ENCODE measurements at places on chromosomes 16 and 17. TPM values are rescaled to one million over a fixed set of nuclear protein-coding genes. Genes with fewer than 3 reads are reported as not detected.

The BLMH gene
- total RNA-seq: 47.3 TPM

The TNFRSF13B gene
- not detected for total RNA-seq

The MT4 gene
- not detected for total RNA-seq

The CSNK1D gene
- 116 TPM for total RNA-seq

DNA sequence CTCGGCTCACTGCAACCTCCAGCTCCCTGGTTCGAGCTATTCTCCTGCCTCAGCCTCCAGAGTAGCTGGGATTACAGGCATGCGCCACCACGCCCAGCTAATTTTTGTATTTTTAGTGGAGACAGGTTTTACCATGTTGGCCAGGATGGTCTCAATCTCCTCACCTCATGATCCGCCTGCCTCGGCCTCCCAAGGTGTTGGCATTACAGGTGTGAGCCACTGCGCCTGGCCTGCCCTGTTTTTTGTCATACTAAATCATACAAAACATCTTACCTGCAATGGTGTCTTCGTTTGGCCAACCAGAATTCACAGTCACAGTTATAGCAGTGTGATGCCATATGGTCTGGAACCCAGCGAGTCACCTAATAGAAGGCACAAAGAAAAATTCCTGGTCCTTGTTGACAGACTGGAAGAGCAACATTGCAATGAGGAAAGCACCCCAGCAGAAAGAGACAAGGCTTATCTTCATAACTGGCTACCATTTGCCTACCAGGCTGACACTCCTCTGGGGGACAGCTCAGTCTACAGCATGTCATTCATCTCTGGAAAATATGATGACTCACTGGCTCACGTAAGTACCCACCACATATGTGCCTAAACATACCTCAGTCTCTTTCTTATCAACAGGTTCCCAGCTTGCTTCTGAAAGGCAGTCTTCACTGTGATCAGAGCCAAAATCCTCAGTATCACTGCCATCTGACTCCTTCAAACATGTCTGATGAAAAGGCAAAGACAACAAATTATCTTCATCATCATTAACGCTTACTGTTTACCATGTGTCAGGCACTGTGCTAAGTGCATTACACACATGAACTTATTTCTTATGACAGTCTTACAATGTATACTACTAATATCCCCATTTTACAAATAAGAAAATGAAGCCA lies 4.3 kb upstream of the HSF5 start:
- peak overlapping the region; percentile 12 for H3K27ac ChIP-seq
- peaks cover 24% of the 10 kb centered on the region for H3K4me1 ChIP-seq
- H3K4me3 ChIP-seq: no peak overlapping the region
- DNase-seq: no peak
- H3K27me3 ChIP-seq: no peaks in the 10 kb centered on the region

DNA sequence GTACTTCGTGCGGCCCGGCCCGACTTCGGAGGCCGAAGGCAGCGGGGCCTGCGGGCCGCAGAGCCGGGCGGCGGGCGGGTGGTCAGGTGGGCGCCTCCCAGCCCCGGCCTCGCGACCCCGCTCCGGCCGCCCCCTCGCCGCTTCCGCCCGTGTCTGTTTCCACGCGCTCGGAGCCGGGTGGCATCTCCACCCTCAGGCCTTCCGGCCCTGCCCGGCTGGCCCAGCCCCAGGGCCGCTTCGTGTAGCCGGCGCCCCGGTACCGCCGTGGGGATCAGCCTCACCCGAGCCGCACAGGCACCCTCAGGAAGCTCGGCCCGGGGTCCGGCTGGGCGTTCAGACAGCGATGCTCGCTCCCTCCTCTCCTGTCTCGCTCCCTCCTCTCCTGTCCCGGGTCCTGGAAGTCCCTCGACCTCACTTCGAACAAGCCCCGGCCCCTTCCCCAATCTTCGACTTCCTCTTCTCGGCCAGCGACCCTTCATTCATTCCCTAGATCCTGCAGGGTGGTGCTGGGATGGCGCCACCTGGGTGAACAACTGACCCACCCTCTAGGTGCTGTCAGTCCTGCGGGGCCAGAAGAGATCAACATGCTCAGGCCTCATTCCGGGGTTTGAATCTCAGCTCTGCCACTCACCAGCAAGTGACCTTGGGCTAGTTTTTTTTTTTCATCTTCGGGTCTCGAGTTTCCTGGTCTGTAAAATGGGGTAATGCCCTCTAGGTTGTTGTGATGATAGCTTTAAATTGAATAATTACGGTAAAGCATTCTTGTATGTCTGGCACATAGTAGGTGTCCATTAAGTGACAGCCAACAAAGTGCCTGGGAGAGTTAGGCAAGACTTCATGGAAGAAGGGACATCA lies 610 bp downstream of the VPS4A start:
- no peaks in the 10 kb centered on the region for H3K27me3 ChIP-seq
- H3K27ac ChIP-seq: peak overlapping the region; percentile 90
- peak overlapping the region; percentile 94 for H3K4me3 ChIP-seq
- H3K36me3 ChIP-seq: peaks cover 37% of the 10 kb centered on the region
- H3K4me1 ChIP-seq: peaks cover 24% of the 10 kb centered on the region
- DNase-seq: peak; percentile 58

DNA sequence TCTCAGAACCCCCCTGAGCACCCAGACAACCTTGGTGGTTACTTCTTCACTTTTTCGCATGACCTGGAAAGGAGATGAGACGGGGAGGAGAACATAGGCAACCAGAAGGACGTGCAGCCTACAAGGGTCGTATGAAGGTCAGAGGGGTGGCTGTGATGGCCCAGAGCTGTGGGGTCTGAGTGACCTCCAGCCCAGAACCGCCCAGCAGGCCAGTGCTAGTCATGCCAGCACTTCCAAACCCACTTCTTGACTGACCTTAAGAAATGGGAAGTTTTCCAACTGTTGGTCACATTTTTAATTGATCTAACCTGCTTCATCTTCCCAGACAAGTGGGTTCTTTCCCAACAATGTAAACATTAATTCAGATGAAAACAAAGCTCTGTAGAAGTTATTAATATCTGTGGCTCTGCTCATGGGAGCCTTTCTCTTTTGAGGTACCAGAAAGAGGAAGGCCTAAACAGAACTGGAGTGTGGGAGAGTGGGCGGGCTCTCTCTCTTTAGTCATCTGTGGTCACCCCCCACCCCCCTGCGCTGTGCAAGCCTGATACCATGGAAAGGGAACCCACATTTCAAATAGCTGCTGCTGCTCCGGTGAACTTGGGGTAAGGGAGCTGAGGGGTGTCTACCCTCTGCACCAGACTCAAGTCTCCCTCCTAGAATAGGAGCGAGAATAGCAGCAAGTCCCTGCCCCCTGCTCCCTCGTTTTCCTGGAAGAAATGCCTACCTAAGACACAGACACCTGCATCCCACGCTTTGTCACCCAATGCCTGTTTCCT lies 101.6 kb downstream of the RAB11FIP4 start:
- H3K36me3 ChIP-seq: peaks cover 26% of the 10 kb centered on the region
- peaks cover 81% of the 10 kb centered on the region for H3K4me1 ChIP-seq
- H3K27ac ChIP-seq: peak overlapping the region; percentile 99
- H3K4me3 ChIP-seq: peak overlapping the region; percentile 54

GRCh38 chr16:65725156-65725845 lies 603.4 kb upstream of the CDH11 start:
- no peak for DNase-seq
- no peaks in the 10 kb centered on the region for H3K36me3 ChIP-seq
- H3K27me3 ChIP-seq: no peaks in the 10 kb centered on the region
- H3K27ac ChIP-seq: no peak overlapping the region

DNA sequence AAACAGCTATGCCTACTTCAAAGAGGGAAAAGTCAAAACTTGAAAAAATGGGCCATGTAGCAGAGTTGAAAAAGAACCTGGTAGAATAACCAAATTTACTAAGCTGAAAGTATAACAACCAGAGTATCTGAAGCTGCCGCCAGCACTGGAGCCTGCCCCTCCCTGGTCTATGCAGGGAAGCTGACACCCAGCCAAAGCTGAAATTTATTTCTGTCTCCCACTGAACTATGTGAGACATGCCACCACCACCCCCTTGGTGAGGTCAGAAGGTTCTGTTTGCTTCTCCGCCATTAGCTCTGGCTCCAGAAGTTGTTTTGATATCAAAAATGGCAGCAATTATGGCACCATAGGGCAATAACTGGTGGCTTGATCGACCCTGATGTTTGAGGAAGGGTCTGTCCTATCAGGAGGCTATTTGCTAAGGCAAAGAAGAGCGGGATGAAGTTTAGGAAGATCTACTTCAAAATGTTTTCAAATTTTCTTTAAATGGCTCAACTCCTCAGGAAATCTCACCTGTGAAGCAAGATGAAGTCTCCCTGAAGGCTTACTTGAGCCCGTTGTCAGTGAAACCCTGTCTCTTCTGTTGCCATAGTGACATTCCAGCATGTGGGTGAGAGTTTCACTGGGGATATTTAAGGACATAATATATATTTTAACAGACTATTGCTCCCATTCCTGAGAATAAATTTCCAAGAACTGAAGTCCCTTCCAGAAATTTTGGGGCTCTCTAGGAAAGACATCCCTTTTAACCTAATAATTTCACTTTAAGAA lies 122.0 kb downstream of the COPRS start:
- no peaks in the 10 kb centered on the region for H3K36me3 ChIP-seq
- peaks cover 17% of the 10 kb centered on the region for H3K27me3 ChIP-seq
- no peaks in the 10 kb centered on the region for H3K4me1 ChIP-seq
- no peak overlapping the region for H3K4me3 ChIP-seq
- no peak for DNase-seq

DNA sequence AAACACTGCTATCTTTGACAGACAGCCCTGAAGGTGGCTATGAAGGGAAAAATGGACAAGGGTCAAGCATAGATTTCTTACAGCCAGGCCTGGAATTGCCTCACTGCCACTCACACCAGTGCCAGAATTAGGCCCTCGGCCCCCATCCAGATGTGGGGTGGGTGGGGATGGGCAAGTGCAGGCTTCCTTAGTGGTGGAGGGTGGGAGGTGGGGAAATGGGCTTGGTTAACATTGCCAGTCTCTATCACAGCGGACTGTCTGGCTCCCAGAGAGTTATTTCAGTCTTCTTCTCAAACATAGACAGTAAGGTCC lies 24.9 kb downstream of the B9D1 start:
- peaks cover 2% of the 10 kb centered on the region for H3K4me1 ChIP-seq
- DNase-seq: no peak
- no peaks in the 10 kb centered on the region for H3K36me3 ChIP-seq
- no peak overlapping the region for H3K27ac ChIP-seq

- peaks cover 55% of the 10 kb centered on the region for H3K4me1 ChIP-seq
- H3K36me3 ChIP-seq: no peaks in the 10 kb centered on the region
- H3K4me3 ChIP-seq: peak overlapping the region; percentile 75
- peaks cover 23% of the 10 kb centered on the region for H3K27me3 ChIP-seq
- DNase-seq: peak; percentile 96
Measured at GRCh38 chr17:29617125-29617480, 5.6 kb downstream of the CORO6 start.

DNA sequence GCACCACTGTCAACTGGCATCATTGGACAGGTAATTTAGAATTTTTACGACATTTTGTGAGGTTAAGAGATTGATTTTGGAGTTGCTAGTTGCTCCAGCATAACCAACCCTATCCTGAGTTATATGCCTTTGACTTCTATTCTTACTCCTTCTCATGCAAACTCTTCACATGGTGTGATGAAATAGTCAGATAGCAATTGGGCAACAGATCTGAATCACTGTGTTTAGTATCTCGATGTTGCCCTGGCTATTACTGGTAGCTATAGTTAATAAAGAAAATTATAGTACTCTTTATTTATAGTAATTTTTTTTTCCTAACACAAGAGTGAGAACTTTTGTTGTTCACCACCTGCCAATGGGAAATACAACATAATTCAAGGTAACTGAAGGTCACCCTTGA lies 494.8 kb upstream of the TOM1L1 start:
- H3K27ac ChIP-seq: no peak overlapping the region
- H3K4me3 ChIP-seq: no peak overlapping the region
- DNase-seq: no peak
- no peaks in the 10 kb centered on the region for H3K4me1 ChIP-seq
- H3K36me3 ChIP-seq: no peaks in the 10 kb centered on the region
- no peaks in the 10 kb centered on the region for H3K27me3 ChIP-seq

GRCh38 chr17:41992576-41992975 lies 24.7 kb downstream of the DNAJC7 start:
- peaks cover 2% of the 10 kb centered on the region for H3K4me1 ChIP-seq
- H3K27ac ChIP-seq: no peak overlapping the region
- H3K27me3 ChIP-seq: no peaks in the 10 kb centered on the region
- H3K36me3 ChIP-seq: peaks cover 78% of the 10 kb centered on the region
- DNase-seq: no peak
- no peak overlapping the region for H3K4me3 ChIP-seq

- H3K36me3 ChIP-seq: no peaks in the 10 kb centered on the region
- peaks cover 30% of the 10 kb centered on the region for H3K27me3 ChIP-seq
- DNase-seq: no peak
- no peaks in the 10 kb centered on the region for H3K4me1 ChIP-seq
Measured at GRCh38 chr16:87060034-87060986, 256.9 kb downstream of the C16orf95 start.

DNA sequence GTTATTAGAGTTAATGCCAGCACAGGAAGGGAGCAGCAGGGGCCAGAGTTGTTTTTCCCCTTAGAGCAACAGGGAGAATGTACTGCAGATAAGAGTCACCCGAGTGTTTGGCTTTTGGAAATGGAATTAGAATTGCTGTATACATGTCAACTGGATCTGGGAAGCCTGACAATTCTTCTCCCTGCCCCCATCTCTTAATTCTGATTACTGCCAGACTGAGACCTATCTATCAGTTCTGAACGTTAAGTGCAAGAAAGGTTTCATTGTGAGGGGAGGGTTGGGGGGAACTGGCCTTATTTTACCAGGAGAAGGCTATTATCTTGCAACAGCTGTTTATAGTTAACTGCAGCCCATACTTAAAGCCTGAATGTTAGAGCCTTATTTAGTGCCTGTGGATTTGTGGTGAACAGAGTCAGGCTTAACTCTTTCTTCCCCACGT lies 424.5 kb upstream of the CDH11 start:
- no peak overlapping the region for H3K27ac ChIP-seq
- H3K4me1 ChIP-seq: no peaks in the 10 kb centered on the region
- no peak for DNase-seq
- H3K27me3 ChIP-seq: no peaks in the 10 kb centered on the region
- H3K36me3 ChIP-seq: no peaks in the 10 kb centered on the region

- peaks cover 52% of the 10 kb centered on the region for H3K4me1 ChIP-seq
- no peaks in the 10 kb centered on the region for H3K27me3 ChIP-seq
- H3K36me3 ChIP-seq: peaks cover 32% of the 10 kb centered on the region
Measured at GRCh38 chr16:23856251-23856709, 20.5 kb downstream of the PRKCB start.

DNA sequence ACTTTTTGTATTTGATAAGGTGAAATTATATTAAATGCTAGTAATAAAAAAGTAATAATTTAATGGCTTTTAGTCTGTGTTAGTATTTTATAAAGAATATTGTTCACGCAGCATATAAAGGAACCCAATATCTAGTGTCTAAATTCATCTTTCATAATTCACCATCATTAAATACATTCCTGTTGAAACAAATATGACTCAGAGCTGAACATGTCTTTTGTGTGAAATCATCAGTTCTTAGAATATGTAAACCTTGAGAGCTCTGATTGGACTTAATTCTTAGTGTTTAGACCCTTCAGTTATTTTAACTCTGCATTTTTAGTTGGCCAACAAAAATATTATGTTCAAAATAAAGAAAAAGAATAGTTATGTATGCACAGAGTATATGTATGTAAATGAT lies 71.8 kb downstream of the ABHD15 start:
- no peak overlapping the region for H3K4me3 ChIP-seq
- H3K4me1 ChIP-seq: peaks cover 3% of the 10 kb centered on the region
- peaks cover 48% of the 10 kb centered on the region for H3K36me3 ChIP-seq
- H3K27me3 ChIP-seq: no peaks in the 10 kb centered on the region

Measured in activated CD4-positive, alpha-beta memory T cell treated with anti-CD3 and anti-CD28 coated beads, Interleukin-2, amount 10 ng/mL, durations not matched to agents 7 days and 5 days (primary cell).